Activated CD4-positive, CD25-positive, alpha-beta regulatory T cell (primary cell): ENCODE measurements at places on chromosomes 13 and 19.

GRCh38 chr13:99307648-99308339 lies 595 bp upstream of the GPR183 start:
- peak; percentile 11 for DNase-seq

DNA sequence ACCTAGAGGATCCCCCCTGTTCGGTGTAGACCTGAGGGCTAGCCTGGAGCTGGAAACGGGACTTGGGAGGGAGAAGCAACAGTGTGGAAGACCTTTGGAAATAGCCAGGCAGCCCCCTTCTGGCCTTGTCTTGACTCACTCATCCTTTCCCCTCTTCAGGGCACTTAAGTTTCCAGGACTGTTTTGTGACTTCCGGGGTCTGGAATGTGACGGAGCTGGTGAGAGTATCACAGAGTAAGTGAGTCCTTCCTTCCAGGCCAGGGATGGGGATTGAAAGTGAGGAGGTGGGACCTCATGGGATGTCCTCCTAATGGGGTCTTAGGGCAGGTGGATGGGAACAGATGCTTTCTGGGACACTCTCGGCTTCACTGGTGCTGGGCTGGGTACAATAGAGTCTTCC lies 29.4 kb downstream of the LYL1 start:
- DNase-seq: no peak

- no peak for DNase-seq
Observed at GRCh38 chr19:41339936-41340335, 13.8 kb downstream of the TGFB1 start.

GRCh38 chr19:54281007-54281728 lies at the start of gene LILRB2:
TSS of gene LILRB2 (minus strand) at chr19:54281110. CDS start at chr19:54280496, 614 bp downstream.
- DNase-seq: no peak

DNA sequence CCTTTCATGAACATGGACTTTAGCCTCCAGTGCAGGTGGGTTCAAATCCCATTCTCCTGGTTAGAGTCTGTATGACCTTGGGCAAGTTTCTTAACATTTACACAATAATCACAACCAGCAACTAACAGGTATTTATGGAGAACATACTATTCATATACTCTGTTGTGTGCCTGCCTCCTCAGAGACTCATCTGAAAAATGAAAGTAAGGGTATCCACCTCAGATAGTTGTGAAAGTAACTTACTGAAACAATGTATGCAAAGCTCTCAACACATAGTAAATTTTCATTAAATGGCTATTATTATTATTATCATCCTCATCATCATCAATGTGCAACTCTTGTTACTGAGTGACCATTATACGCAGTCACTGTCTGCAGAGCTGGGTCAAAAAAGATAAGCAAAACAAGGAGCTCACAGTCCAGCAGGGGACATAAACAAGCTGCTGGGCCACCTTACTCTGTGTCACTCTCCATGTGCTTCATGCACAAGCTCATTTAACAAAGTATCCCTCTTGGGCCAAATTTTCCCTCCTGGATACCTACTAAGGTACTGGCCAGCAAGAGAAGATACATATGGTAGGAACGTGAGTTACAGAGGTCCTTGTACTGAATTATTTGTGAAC lies 70.9 kb upstream of the FNDC3A start:
- no peak for DNase-seq

DNA sequence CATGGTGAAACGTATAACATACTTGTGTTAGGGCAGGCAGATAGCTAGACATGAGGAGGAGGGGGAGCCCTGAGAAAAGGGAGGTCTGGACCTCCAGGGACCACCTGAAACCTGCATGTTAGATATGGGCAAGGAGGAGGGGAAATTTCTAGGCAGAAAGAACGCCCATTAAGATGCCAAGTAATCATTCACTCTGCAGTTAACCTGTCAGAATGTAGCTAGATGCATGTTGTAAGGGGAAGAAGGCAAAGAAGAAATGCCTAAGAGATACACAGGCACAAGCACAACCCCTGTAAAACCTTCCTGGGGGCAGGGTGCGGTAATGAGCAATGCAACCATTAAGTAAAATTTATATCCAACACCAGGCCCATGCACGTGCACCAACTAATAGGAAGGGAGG lies 1055.3 kb upstream of the SPRY2 start:
- DNase-seq: no peak

DNA sequence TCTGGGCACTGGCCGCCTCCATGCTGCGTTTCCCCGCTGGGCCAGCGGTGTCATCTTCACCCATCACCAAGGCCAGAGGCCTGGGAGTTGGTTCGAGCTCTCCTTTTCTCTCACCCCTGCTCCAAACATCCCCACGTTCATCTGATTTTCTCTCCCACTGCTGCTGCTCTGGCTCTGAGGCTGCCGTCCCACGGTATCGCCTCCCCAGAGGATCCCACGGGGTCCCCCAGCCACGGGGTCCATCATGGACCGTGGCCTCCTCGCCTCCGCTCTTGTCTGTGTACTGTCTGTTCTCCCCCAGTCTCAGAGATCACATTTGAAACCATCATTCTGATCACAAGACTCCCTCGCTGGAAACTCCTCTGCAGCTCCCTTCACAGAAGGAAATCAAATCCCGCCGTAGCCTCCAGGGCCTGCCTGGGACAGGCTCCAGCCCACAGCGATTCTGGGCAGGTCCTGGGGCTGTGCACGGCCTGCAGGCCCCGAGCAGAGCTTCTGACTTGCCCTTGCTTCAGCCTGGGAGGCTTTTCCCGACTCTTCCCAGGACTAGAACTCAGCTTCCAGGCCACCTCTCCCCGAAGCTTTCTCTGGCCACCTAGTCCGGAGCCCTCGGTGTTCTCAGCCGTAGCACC lies 64.2 kb downstream of the SOX1 start:
- DNase-seq: no peak

- no peak for DNase-seq
Observed at GRCh38 chr19:45800070-45800553, 7.5 kb upstream of the DMWD start.

DNA sequence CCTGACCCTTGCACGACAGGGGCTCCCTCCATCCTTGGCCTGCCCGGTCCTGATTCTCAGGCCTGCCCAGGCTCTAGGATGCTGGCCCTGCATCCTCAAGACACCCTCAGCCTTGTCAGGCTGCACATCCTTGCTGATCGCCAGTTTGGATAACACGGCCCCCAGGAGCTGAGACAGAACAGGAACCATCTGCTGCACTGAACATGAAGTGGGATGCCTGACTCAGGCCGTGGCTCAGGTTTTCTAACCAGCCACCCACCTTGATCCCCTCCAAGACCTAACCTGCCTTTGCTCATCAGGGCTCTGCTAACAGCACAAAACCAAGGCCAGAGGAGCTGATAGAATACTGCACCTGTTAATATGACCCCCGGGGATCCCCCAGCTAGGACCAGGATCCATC lies 56.0 kb downstream of the EPS15L1 start:
- no peak for DNase-seq

GRCh38 chr19:45935267-45935666 lies 20.7 kb upstream of the NANOS2 start:
- no peak for DNase-seq

DNA sequence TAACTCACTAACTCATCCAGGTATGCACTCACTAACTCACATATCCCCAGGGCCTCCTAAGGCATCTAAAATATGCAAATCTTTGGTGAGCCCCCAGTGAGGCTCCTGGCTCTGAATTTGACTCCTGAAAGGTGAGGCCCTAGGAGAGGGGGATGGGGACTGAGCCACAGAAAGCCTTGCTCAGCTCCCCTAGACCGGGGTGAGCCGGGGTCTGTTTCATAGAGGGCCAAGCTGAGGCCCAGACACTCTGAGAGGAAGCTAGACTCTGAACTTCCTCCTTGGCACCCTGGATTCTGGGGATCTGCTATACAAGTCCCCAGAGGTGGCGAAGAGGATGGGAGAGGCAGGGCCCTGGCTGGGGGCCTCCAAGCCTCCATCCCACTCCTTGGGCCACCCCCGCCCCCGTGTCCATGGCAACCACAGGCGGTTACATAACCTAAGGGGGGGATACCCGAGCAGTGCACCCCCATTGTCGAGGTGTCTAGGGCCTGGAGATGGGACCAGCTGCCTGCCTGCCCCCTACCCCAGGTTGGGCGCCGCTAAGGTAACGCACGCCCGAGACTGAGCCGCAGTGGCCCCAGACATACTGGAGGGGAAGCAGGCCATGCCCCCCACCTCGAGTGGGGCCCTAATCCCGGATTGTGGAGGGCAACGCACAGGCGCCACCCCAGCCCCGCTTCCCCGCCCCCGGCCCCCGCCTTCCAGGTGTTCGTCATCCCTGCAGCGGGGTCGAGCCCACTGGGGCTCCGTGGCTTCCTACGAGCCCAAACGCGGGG lies 646 bp downstream of the ABHD8 start:
- DNase-seq: no peak

- DNase-seq: no peak
Observed at GRCh38 chr13:109480011-109480955, 306.1 kb downstream of the IRS2 start.
